D341Med (cell line): ENCODE measurements at places on chromosomes 3 and 15.

DNA sequence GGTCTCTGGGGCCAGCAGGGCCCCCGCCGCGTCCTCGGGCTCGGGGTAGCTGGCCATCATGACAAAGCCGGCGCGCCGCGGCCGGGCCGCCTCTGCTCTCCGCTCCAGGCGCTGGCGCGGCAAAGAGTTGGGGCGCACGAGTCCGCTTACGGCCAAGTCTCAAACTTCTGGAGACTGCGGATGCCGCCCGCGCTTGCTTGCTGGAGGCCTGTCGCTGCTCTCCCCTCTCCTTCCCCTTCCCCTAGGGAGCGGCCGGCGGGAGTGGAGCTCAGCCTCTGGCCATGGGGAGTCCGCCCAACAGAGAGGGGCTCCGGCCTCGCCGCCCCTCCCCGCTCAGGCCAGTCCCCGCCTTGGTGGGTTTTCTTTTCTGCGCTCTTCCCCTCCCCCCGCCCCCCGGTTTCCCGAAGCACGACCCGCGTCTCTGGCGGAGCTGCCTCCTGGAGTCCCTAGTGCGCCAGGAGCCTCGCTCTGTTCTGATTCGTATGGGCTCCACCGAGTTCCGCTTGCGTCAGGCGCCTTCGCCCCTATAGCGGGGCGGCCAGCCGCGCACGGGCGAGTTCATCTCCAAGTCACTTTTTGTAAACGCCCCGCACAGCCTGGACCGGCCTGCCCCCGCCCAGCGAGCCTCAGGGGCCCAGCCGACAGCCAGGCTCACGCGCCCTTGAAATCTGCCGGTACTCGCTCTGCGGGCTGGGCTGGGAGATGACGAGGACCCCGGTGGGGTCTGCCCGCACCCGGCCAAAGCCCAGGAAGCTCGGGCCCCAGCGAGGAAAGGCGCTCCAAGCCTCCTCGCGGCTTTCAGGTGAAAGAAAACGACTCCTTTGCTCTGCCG is at the start of the genes FOXL2 and FOXL2NB:
FOXL2 (minus strand) TSS at position 475 of the 832 bp plus-strand sequence; CDS start at position 60, 415 bp downstream.
FOXL2NB (plus strand) TSS at position 555 of the 832 bp plus-strand sequence; CDS start at position 703, 148 bp downstream.
- DNase-seq = no peak

- peak; percentile 38 for DNase-seq
Measured at GRCh38 chr15:20348900-20349773, 192.5 kb downstream of the GOLGA6L6 start.

- no peak for DNase-seq
Measured at GRCh38 chr3:169964176-169964575, 2.4 kb upstream of the SEC62 start.

GRCh38 chr3:141486746-141487520 is at the start of gene RASA2:
Gene RASA2 (plus strand): TSS chr3:141487027. CDS start chr3:141487084, 57 bp downstream.
- peak; percentile 96 for DNase-seq

DNA sequence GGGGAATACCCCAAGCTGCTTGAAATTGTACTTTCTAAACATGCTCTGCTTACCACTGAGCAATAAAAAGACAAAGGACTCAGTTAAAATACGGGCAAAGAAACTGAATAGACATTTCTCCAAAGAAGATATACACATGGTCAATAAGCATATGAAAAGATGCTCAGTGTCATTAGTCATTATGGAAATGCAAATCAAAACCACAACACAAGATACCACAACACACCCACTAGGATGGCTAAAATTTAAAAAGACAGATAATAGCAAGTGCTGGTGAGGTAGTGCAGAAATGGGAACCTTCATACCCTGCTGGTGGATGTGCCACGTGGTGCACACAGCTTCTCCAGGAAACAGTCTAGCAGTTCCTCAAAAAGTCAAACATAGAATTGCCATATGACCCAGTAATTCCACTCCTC is 21.3 kb downstream of the LRIG1 start:
- no peak for DNase-seq

DNA sequence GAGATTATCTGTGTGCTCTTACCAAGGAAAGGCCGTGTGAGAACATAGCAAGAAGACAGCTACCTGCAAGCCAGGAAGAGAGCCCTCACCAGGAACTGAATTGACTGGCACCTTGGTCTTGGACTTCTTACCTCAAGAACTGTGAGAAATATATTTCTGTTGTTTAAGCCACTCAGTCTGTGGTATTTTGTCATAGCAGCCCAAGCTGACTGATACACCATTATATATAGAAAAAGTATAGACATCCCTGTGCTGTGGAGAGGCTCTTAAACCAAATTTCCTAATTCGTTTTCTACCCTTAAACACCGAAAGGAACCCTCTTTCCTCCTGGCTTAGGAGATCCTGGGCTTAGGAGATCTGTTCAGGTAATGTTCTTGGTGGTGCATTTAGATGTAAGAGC is 44.8 kb downstream of the CGNL1 start:
- DNase-seq = no peak

GRCh38 chr15:76150971-76151598 is 91.3 kb downstream of the TMEM266 start:
- DNase-seq = peak; percentile 90

- no peak for DNase-seq
Measured at GRCh38 chr15:61315471-61315870, 86.4 kb upstream of the RORA start.

- DNase-seq = peak; percentile 46
Measured at GRCh38 chr3:45182915-45183871, 37.0 kb upstream of the CDCP1 start.

- no peak for DNase-seq
Measured at GRCh38 chr15:77734306-77734705, 101.6 kb upstream of the LINGO1 start.
